ENCODE measurements at places on chromosomes 1 and 21.

DNA sequence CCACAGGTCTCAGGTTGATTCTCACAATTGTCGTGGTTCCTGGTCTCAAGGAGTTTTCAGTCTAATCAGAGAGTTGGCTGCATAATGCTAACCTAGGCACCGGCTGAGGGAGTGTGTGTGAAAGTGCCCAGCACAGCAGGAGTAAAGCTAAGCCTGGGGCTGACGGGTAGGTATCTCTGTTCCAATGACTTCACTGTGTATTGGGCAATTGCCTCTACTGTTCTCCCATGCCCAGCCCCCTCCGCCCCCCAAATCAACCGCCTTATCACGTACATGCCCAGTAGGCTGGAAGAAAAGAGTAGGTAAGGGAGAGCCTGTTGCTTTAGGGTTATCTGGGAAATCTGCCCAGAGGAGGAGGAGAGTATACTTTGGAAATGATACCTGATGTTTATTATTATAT is 54.7 kb downstream of the MRPS6 start:
- DNase-seq: no peak

DNA sequence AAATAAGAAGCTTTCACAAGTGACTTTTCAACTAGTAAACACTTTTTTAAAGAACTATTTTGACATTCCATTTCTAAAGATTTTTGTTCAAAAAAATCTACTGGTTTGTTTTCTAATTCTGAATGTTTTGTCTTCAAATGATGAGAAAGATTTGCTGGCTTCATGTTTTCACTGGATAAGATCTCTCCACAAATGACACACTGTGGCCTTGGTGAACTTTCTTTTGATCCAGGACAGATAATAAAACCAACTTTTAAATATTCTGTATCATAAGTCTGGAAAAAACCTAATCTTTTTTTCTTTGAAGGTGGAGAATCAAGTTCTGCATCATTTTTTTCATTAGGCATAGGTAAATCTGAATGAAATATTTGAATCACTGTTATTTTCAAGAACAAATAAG is 3.4 kb upstream of the TMEM35B start:
- no peak for DNase-seq

- no peak for DNase-seq
Measured at GRCh38 chr1:65509912-65510680, 89.6 kb downstream of the LEPR start.

- DNase-seq: no peak
Measured at GRCh38 chr21:41444703-41445464, 18.8 kb downstream of the MX1 start.

DNA sequence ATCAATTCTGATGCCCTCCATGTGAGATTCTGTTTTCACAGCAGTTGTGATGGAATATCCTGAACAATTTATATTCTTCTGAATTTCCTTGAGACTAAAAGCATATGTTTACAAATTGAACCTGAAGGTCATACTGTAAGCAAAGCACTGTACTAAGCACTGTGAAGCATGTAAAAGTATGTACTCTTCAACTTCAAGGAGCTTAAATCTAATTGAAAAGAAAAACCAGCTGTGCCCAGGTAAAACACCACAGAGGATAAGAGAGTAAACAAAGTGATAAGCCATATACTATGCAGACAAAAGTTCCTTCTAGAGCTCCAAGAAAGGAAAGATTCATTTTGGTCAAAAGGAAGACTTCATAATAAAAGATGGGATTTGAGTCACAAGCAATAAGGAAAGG is 71.9 kb downstream of the TTLL7 start:
- no peak for DNase-seq

GRCh38 chr1:26417111-26417759 is 6.6 kb downstream of the LIN28A start:
- DNase-seq: peak; percentile 79

DNA sequence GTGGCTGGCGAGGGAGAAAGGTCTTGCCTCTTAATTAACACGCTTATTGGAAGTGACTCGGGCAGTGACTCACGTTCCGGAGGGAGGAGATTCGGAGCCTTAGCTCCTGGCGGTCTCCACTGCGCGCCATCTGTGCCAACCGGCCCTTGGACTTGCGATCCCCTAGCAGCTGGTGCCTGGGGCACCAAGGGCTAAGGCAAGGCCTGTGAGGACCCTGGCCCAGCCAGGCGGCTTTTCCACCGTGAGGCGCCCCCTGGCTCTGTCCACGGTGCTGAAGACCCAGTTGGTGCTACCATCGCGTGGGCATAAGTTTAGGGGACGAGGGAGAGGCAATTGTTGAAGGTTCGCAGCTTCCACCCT is 1.3 kb upstream of the SYT6 start:
- no peak for DNase-seq

DNA sequence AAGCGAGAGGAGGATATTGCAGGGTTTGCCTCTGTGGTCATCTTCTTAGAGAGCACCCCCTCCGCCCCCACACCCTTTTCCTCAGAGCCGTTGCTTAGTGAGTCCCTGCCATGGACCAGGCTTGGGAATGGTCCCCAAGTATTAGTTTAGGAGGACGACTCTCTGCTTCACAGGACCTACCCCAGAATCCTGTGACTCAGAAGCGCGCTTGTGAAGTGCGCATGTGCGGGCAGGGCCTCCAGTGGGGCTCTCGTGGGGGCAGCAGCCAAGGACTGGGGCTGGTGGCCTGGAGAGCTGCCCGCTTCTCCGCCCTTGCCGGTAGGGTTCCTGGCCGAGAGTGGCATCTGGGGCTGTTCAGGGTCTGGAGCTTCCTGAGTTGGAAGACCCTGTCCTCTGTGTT is 37.3 kb upstream of the HMGN1 start:
- DNase-seq: no peak

DNA sequence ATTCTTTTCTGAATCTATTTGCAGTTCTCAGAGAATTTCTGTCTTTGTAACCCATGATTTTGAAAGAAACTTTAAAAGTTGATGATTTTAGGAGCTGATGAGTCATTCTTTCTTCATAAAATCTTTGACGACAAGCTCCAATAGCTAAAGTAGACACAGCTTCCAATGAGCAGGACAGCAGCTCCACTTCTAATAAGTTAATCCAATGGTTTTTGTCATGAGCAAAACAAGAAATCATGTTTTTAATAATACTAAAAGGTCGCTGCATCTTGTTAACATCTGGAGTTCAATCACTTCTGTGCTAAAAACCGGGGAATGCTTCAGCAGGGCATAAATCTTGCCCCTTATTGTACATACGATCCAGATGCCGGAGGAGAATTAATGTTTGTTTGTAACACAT is 48.9 kb upstream of the GORAB start:
- DNase-seq: no peak

DNA sequence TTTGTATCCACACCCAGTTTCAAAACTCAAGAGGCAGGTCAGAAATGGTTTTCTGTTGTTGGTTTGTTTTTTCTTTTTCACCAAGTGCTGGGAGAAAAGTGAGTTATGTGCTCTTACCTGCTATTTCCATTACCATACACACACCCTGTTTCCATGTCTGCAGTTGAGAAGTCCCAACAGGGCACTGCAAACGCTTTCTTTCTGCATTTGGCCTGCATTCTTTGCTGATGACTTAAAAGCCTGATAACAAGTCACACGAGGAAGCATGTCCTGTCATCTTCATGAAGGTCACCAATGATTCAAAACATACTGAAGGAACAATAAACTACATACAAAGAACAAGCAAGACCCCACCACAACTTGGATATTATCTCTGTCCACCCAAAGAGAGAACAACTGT is 24.8 kb upstream of the KCNE1 start:
- DNase-seq: no peak

DNA sequence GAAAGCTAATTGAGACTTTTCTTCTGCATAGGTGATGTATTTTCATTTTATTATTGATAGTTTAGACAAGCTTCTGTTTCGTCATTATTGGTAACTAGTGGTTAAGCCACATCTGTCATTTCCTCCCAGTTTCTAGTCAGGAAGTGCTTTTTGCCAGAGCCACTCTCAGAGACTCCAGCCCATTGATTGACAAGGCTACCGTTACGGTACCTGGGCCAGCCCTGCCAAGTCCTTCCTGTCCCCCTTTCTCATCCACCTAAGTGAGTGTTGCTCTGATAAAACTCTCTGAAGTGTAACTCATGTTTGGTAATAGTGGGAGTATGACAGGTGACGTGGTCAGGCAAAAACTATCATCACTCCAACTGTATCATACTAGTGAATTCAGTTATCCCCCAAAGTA is 29.6 kb upstream of the AGL start:
- DNase-seq: no peak

- DNase-seq: no peak
Measured at GRCh38 chr1:215530401-215530984, 36.6 kb upstream of the KCTD3 start.

GRCh38 chr1:226482975-226483700 is 65.4 kb upstream of the STUM start:
- DNase-seq: no peak

GRCh38 chr21:39669485-39669884 is 56.7 kb downstream of the B3GALT5 start:
- DNase-seq: no peak

GRCh38 chr1:99816656-99817055 is 33.5 kb upstream of the AGL start:
- no peak for DNase-seq

DNA sequence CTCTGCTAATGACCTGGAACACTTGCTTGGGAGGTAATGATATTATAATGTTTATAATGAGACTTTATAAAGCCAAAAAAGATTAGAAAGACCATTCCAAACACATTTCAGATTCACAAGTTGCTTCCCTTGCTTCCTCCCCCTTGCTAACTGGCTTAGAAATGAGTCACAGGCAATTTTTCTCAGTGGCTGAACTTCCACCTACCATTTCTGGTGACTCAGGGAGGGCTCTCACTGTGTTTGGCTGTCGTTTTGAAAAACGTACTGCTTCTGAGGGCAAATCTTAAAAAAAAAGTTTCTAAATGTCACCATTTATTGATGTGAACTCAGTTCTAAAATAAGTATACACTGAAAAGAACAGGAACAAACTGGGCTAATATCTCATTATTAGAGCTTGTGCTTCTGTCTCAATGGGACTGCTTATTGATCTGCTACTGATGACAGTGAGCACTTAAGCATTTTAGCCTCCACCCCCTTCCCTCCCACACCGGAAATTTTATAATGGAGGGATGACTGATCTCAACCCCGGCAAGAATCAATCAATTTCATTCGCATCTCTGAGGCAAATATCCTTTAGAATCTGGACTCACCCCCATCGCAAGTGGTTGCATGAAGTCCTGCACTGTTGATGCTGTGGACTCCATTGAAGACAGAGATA is 278.3 kb downstream of the KCTD3 start:
- no peak for DNase-seq

DNA sequence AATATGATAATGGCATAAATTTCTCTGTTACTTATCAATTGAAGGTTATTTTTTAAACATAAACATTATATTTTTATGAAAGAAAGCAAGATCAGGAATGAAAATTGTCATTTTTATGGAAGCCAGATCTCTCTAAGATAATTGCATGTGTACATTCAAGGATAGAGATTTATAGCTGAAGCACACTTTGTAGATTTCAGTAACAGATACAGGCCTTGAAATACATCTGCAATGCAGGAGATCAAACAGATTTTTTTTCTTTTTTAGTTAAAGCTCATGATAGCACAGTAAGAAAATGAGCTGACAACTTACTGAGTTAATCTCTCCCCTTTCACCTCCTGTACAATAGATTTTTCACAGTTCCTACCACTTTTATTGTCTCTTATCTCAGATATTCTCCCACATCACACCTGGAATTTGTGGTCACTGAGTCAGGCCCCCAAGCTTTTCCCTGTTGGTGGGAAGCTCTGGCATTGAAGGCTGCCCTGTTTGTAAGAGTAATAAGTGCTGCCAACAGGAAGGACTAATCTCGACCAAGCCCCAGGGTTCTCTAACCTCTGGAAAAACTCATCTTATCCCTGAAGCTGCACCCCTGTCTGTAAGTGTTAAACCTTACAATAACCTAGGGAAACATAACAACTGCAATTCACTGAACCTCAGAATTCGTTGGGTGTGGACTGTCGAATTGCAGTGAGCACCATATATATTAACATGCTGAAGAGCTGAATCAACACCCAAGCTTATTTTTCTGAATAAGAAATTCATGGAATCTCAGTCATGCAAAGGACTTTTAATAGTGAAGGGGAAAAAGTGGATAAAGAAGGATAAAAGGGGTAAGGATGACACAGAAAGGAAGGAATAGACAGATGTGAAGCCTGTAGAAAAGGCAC is 599.0 kb downstream of the LMO4 start:
- no peak for DNase-seq

DNA sequence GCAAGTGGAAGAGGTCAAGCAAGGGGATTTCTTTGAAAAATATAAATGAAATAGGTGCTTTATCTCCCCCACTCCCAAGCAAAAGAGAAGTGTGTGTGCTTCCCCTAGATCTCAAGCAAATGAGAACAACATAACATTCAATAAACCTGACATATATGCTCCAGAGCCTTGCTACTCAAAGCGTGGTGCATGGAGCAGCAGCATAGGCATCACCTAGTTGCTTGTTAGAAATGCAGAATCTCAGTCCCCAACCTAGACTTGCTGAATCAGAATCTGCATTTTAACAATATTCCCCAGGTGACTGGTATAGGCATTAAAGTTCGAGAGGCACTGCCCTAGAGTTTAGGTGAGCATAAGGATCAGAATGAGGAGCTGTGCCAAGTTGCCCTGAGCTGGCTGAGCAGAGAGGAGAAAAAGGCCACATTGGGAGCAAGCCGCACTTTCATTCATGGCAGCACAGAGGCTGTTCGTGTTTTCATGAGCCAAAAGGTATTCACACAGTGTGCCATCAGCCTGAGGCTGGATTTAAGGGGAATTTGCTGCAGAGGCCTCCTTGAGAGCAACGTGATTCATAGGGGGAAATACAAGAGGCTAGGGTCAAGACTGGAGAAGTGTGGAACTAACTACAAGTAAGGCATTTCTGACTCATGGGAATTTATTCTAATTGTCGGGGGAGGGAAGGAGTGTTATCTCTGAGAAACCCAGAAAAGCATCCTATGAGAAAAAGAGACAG is 14.3 kb upstream of the LPAR3 start:
- no peak for DNase-seq

DNA sequence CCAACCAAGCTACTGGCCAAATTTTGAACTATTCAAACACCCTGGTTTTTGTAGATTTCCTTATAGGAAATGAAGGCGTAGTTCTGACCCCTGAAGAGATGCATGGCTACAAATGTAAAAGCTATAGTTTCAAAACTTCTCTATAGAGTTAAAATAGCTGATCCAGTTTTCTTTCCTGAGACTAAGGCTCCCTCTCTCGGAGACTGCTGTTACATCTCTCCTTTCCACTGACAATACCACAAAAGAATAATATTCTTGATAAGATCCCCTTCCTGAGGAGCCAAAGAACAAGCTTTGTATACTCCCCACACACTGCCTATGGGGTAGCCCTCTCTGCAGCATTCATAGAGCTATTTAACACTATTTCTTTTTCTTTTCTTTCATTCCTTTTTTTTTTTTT is 6.7 kb upstream of the CFAP126 start:
- DNase-seq: no peak

DNA sequence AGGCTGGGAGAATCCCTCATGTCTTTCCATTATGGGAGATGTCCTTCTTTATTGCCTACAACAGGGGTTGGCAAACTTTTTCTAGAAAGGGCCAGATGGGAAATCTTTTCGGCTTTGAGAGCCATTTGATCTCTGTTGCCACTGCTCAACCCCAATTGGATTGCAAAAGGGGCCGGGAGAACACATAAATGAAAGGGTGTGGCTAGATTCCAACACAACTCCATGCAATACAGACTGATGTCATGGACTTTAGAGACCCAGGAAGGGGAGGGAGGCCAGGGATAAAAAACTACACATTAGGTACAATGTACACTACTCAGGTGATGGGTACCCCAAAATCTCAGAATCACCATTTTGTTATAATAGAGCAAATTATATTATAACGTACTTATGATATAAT is 97.6 kb upstream of the SIM2 start:
- no peak for DNase-seq

- no peak for DNase-seq
Measured at GRCh38 chr21:32574946-32575925, 10.1 kb downstream of the TCP10L start.

Measured in stimulated activated CD8-positive, alpha-beta memory T cell treated with anti-CD3 and anti-CD28 coated beads, Interleukin-7, amount 100 ng/mL, for 1 hour (primary cell).